Activated T-cell treated with anti-CD3 and anti-CD28 coated beads for 48 hours (primary cell): ENCODE measurements at places on chromosomes 2 and 18.

GRCh38 chr2:165681841-165682240, 112.2 kb downstream of the GALNT3 start:
- no peak for DNase-seq

DNA sequence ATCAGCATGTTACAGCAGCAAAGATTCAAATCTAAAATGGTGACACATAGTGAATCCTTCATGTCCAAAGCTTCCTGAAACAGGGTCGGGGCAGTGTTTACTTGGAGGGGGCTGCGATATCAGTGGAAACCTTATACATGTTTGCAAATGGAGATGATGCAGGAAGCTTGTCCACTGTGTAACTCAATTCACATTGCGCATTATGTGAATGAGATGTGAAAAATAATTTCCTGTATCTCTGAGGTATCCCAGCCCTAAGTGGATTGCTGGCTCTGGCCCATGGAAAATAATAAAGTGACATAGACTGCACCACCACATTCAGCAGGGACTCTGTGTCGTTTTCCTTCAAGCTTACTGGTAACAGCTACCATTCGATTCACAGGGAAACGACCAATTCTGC, 505.5 kb downstream of the GALR1 start:
- DNase-seq = no peak

- DNase-seq = no peak
These were observed 796.7 kb upstream of the CELF4 start for GRCh38 chr18:38362286-38362792.

- no peak for DNase-seq
These were observed 81.0 kb upstream of the ASB18 start for GRCh38 chr2:236345081-236345714.

- no peak for DNase-seq
These were observed 26.2 kb downstream of the TFPI start for GRCh38 chr2:187528042-187528441.

DNA sequence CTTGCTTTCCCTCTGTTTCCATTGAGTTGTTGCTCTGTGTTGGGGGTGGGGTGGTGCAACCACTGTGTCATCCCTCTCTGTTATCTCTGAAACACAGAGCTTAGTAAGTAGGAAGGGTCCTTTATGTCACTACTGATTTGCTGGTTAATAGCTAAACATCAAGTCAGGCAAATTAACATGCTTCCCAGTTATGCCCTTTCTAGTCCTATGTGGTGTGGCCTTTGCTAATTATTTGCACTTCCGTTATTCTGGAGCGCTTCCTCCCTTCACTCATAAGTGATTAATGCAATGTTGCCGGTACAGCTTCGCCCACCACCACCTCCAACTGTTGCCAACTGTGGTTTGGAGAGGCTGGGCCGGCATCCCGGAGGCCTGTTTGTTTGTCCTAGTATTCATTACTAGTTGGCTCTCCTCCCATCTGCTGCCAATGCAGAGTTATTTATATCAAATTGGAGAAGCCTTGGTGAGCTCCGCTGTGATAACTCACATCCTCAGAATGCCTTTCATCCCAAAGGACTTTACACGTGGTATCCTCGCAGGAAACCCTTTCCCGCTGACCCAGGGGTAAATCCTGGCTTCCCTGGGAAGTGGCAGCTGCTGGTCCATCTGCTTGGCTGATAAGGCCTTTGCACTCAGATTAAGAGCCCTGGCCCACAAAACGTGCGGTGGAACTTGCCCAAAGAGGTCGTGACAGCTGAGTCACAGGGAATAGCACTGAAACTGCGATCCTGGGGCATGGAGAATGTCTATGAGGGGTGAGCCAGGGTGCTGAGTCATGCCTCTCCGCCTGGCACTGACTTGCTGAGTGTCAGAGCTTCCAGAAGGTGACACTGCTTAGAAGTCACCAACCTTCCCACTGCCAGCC, 72.0 kb upstream of the ZCCHC2 start:
- no peak for DNase-seq

DNA sequence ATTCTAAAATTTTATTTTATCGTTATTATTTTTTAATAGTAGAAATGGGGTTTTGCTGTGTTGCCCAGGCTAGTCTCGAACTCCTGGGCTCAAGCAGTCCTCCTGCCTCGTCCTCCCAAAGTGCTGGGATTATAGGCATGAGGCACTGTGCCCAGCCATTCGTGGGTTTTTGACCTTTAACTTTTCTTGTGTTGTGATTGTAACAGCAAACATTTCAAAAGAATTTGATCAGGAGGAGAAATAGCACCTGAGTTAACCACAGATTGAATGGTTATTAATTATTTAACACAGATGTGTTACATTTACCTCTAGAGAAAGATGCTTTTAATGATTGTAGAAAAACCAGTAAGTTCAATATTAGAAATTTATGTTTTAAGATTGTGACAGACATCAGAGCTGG, 132.0 kb downstream of the HAUS1 start:
- DNase-seq = no peak

DNA sequence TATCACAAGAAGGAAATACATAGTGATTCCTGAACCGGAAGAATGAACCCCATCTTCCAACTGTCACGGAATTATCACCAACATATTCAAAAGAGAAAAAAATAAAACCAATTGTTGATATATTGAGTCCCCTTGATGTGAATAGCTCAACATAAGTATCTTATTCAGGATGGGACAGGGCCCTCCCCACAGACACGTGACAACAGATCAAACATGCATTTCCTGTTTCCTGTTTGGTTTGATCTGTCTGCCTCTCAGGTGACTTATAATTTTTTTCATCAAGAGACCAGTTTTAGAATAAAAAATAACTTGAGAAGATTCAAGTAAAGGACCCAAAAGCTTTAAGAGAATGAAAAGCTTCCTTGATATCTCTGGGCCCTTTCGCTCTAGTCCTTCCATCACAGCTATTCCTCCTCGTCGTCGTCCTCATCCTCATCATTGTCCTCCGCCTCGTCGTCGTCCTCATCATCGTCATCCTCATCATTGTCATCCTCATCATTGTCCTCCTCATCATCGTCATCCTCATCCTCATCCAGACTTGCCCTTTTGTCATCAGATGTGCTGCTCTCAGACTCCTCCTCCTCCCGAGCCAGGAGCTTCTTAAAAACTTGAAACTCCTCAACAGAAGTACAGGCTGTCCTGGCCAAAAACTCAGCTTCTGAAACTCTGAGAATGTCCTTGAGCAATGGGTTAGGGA, 6.3 kb downstream of the MTERF4 start:
- DNase-seq = no peak

DNA sequence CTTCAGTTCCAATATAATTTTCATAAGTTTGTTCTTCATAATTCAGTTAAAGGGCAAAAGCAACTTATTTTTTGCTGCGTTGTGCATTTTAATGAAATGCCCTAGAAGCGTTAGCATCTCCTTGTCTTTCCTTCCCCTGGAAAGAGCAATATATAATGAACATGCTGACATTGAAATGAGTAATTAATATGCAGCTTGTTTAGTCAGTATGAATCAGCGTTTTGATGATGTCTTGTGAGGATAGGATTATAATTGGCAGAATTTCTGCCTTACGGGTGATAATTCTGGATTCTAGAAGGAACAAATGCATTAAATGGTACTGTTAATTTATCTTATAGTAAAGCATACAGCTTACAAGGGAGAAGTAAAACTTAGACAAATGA, 152.3 kb upstream of the MMADHC start:
- DNase-seq = no peak

- no peak for DNase-seq
These were observed 2.9 kb downstream of the CTLA4 start for GRCh38 chr2:203870481-203870880.

DNA sequence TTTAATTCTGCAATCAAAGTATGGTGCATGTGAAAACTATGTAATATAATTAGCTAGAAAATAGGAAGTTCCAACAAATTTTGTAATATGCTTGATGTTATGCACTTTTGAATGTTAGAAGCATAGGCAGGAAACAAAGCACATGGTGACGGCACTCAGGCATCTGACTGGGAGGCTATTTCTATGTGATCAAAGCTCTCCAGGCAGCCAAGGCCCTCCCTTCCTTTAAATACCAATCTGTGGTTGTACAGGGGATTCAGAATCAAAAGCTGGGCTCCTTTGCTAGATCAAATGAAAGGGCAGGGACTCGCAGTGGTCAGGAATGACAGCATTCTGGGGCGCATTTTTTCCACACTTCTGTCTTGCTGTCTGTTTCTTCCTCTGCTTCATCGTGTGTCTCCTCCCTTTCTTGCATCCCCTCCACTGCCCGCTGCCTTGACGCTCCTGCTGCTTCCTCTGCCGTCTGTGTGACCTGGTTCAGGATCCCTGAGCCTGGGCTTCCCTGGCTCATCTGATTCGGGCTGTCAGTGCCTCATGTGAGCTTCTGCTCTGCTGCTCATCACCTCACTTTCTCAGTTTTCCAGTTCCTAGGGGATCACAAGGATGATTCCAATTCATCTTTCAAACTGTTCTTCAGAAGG, 30.9 kb downstream of the TMEM182 start:
- no peak for DNase-seq

GRCh38 chr2:51065276-51065675, 33.3 kb upstream of the NRXN1 start:
- DNase-seq = no peak

GRCh38 chr2:189602233-189602632, 21.6 kb upstream of the SLC40A1 start:
- no peak for DNase-seq

- no peak for DNase-seq
These were observed 16.2 kb upstream of the MAPRE2 start for GRCh38 chr18:35024965-35025364.

DNA sequence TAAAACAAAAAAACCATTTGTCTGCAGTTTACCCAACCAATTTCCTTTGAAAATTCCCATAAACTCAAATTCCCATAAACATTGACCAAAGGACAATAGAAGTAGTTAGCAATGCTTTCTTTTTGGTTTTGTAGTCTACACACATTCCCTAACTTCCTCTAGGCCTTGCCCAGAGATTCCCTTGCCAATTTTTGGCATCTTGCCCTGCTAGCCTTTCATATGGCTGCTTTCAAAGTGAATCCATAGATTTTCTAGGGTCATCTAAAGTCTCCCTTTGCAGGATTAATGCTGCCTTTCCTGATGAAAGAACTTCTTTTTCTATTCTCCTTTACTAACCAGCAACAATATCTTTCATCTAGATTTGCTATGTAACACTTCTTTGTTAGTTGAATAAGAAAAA, 33.4 kb downstream of the THSD7B start:
- DNase-seq = no peak

- no peak for DNase-seq
These were observed 219.1 kb upstream of the BOD1L2 start for GRCh38 chr18:56927786-56928185.

DNA sequence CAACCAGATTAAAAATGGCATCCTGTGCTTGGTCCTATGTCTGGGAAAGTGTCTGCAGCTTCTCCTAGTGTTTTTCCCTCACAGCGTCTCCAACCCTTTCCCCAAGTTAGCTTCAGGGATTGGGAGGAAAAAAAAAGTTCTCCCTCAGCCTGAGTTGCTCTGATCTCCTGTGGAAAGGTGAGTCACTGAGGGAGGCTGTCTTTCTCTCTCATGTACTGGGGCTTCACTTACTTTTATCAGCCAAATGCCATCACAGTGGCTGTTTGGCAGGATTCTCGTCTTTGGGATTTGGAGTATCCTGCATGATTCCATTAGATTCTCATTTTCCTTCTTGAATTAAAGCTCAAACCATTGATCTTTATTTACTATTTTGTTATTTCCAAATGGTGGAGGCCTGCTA, 18.1 kb downstream of the GTF2A1L start:
- no peak for DNase-seq

DNA sequence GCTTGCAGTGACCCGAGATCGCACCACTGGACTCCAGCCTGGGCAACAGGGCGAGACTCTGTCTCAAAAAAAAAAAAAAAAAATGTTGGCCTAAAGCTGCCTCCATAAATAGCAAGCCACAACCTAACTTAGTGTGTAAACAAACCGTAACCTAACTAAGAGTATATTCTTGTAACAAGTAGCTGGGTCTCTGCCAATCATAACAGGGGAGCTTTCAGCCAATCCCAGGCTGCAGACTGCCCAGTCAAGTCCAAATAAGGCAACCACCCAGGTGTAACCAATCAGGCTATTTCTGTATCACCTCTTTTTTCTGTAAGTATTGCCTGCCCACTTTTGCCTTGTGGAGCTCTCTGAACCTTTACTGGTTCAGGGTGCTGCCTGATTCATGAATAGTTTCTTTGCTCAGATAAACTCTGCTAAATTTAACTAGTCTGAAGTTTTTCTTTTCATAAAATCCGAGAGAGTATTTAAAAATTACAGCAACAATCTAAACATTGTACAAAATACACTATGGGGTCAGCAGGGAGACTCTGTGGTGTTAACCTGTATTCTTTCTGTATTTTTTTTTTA, 4.5 kb downstream of the PSTPIP2 start:
- no peak for DNase-seq

- no peak for DNase-seq
These were observed 34.8 kb downstream of the CDH20 start for GRCh38 chr18:61368001-61368400.
